ENCODE measurements at places on chromosomes 13 and 19. TPM values are rescaled to one million over a fixed set of nuclear protein-coding genes. Genes with fewer than 3 reads are reported as not detected.

Gene TMEM221
- not detected for total RNA-seq

Gene RAB3A
- total RNA-seq, result 3.4 TPM

Gene FCHO1
- total RNA-seq, result 2.9 TPM

Gene LILRB1
- 7.7 TPM for total RNA-seq

- DNase-seq, result no peak
These were observed 59.5 kb downstream of the KLF12 start for GRCh38 chr13:74074723-74075122.

GRCh38 chr19:30155381-30156200, 213.6 kb downstream of the URI1 start:
- peak; percentile 50 for DNase-seq

Measured in aorta (tissue), 5 donors.